ENCODE measurements at places on chromosomes 11 and 22.
A peak's percentile ranks its signal among the peaks of the same experiment; 100 is the strongest.

GRCh38 chr11:134711588-134711987, 299.5 kb upstream of the B3GAT1 start:
- no peaks in the 10 kb centered on the region for H3K36me3 ChIP-seq
- H3K4me3 ChIP-seq, result no peak overlapping the region
- no peaks in the 10 kb centered on the region for H3K4me1 ChIP-seq
- H3K27me3 ChIP-seq, result no peaks in the 10 kb centered on the region
- no peak overlapping the region for H3K27ac ChIP-seq

DNA sequence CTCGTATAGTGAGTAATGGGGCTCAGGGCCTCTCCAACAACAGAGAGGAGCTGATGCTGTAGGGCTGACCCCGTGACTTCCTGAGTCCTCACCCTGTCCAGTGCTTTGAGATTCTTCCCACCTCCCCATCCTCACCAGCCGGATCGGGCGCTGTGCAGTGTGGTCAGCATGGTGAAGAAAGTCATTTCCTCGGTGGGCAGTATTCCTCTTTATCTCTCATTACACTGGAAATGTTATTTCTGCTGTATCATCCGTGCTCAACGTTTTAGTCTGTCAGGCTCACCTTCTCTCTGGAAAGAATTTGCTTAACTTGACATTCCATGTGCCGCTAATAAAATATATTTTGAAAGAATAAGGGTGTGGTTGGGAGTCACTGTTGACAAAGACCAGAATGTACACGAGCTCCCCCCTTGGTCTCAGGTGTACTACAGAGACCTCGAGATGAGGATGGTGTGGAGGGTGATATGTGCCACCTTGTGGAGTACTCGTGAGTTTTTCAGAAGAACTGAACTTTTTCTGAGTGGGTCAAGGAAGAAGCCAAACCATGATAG, 25.7 kb upstream of the SCGB1A1 start:
- H3K4me1 ChIP-seq, result peaks cover 9% of the 10 kb centered on the region
- no peak overlapping the region for H3K27ac ChIP-seq
- DNase-seq, result no peak
- no peaks in the 10 kb centered on the region for H3K27me3 ChIP-seq

DNA sequence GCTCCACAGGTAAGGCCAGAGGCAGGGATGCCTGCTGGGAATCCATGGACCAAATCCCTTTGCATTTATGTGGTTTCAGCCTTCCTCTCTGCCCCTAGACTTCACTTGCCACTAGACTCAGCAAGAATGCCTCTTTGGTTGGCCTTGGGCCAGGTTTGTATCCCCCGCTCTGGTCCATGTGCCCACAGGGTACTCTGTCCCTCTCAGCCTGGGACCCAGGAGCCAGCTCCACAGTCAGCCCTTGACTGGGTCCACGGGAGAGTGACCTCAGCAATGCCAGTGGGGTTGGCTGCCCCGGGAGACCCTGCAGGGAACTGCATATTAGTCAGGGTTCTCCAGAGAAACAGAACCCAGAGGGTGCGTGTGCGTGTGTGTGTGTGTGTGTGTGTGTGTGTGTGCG, 28.3 kb upstream of the LINC01488 start:
- H3K4me3 ChIP-seq, result no peak overlapping the region
- H3K27me3 ChIP-seq, result no peaks in the 10 kb centered on the region
- no peak for DNase-seq
- H3K36me3 ChIP-seq, result no peaks in the 10 kb centered on the region

- H3K36me3 ChIP-seq, result no peaks in the 10 kb centered on the region
- peaks cover 10% of the 10 kb centered on the region for H3K4me1 ChIP-seq
- DNase-seq, result no peak
- no peak overlapping the region for H3K4me3 ChIP-seq
- H3K27ac ChIP-seq, result no peak overlapping the region
- no peaks in the 10 kb centered on the region for H3K27me3 ChIP-seq
Observed at GRCh38 chr22:19888131-19888746, 33.6 kb upstream of the GNB1L start.

GRCh38 chr11:125941619-125942611, 3.9 kb upstream of the VSIG10L2 start:
- no peak overlapping the region for H3K4me3 ChIP-seq
- peak overlapping the region; percentile 21 for H3K27ac ChIP-seq
- DNase-seq, result peak; percentile 81
- H3K27me3 ChIP-seq, result no peaks in the 10 kb centered on the region
- no peaks in the 10 kb centered on the region for H3K36me3 ChIP-seq

GRCh38 chr11:61069427-61069826, 32.9 kb upstream of the CD5 start:
- H3K4me1 ChIP-seq, result no peaks in the 10 kb centered on the region

- no peaks in the 10 kb centered on the region for H3K36me3 ChIP-seq
- no peaks in the 10 kb centered on the region for H3K4me1 ChIP-seq
- H3K4me3 ChIP-seq, result no peak overlapping the region
- H3K27ac ChIP-seq, result no peak overlapping the region
Observed at GRCh38 chr11:47967577-47968525, 12.5 kb upstream of the PTPRJ start.

GRCh38 chr22:22076361-22076760, 93.8 kb upstream of the TOP3B start:
- H3K36me3 ChIP-seq, result no peaks in the 10 kb centered on the region
- peaks cover 8% of the 10 kb centered on the region for H3K27me3 ChIP-seq
- H3K4me3 ChIP-seq, result no peak overlapping the region
- H3K4me1 ChIP-seq, result no peaks in the 10 kb centered on the region
- no peak for DNase-seq
- no peak overlapping the region for H3K27ac ChIP-seq

DNA sequence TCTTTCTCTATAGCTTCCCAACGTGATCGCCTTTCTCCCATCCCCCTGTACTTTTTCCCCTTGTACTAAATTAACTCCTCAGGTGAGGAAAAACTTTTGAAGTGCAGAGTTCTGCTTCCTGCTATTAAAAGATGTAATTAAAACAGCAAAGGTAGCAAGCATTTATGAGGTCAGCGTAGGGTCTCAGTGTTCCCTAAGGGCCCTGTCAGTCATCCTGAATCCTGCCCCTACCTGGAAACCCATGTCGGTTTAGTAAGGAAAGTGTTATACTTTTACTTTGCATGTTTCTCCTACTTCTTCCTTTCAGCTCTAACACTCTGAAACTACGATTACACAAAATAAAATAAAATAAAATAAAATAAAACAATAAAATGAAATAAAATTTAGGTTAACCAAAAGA, 1.3 kb upstream of the HBB start:
- H3K4me3 ChIP-seq, result no peak overlapping the region
- H3K4me1 ChIP-seq, result no peaks in the 10 kb centered on the region
- no peak overlapping the region for H3K27ac ChIP-seq
- DNase-seq, result no peak
- H3K27me3 ChIP-seq, result no peaks in the 10 kb centered on the region
- no peaks in the 10 kb centered on the region for H3K36me3 ChIP-seq

GRCh38 chr11:96159968-96160367, 183.0 kb downstream of the MAML2 start:
- no peak overlapping the region for H3K4me3 ChIP-seq
- no peak overlapping the region for H3K27ac ChIP-seq
- no peaks in the 10 kb centered on the region for H3K36me3 ChIP-seq
- H3K4me1 ChIP-seq, result peaks cover 7% of the 10 kb centered on the region
- H3K27me3 ChIP-seq, result no peaks in the 10 kb centered on the region

DNA sequence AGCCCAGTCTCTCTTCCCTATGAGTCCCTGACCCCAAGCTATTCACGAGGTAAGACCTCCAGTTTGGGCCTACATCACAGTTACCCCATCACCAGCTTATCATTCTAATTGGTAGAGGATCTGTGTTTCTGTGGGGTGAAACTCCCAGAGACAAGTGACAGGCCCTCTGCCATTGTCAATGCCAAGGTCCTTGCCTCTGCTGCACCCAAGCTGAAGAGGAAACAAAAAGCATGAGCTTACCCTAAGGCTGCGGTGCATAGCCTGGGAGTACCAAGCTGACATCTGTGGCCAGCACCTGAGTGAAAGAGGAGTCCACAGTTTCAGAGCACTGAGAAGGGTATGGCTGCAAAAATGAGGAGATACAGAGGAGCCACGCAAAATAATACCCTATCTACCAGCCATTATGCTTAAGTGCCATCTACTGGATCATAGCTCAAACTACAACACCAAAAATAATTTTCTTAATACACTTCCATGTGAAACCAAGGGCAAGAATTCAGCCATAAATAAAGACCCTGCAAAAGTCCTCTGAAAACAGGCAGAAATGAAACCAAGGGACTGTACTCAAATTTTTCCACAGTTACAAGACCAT, 62.3 kb upstream of the ANO5 start:
- no peaks in the 10 kb centered on the region for H3K4me1 ChIP-seq
- H3K27ac ChIP-seq, result no peak overlapping the region
- peak; percentile 40 for DNase-seq
- H3K36me3 ChIP-seq, result no peaks in the 10 kb centered on the region

DNA sequence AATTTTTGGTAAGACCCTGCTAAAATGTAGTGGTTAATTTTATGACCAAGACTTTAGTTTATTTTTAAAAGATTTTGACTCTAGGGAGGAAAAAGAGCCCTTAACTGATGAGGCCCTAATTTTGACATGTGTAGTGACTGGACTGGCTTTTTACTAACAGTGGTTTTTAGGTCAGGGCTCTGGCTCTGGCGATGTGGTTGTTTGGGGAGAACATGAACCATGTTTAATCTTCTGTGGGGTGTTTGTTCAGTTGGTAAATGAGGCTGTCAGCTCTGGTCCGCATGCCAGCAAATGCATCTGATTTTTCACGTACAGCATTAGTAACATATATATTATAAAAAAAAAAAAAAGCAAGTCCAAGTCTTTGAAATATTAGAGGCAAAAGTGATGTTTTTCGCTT, 104.3 kb downstream of the EXT2 start:
- H3K27ac ChIP-seq, result no peak overlapping the region
- H3K36me3 ChIP-seq, result no peaks in the 10 kb centered on the region
- H3K27me3 ChIP-seq, result no peaks in the 10 kb centered on the region
- no peaks in the 10 kb centered on the region for H3K4me1 ChIP-seq
- no peak overlapping the region for H3K4me3 ChIP-seq

- H3K4me3 ChIP-seq, result no peak overlapping the region
- H3K36me3 ChIP-seq, result no peaks in the 10 kb centered on the region
- peak overlapping the region; percentile 54 for H3K27ac ChIP-seq
- H3K4me1 ChIP-seq, result peaks cover 11% of the 10 kb centered on the region
Observed at GRCh38 chr22:30235687-30236170, 10.8 kb downstream of the LIF start.

DNA sequence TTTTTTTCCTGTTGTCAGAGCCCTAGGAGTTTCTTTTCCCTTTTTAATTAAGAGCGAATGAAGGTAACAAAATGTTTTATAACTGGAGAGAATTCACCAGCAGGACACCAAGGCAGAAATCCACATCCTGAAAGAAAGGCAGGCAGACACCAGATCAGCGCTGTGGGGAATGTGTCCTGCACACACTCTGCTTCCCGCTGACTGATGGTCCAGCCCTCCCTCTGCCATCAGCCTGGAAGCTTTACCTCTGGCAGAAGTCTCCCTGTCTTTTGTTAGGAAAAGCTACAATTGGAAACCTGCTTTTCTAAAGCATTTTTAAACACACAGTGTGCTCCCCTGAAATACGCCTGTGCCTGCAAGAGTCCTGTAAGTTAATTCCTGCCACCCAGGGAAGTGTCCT, 638.5 kb downstream of the NTM start:
- peak; percentile 40 for DNase-seq
- H3K27me3 ChIP-seq, result no peaks in the 10 kb centered on the region
- H3K4me3 ChIP-seq, result no peak overlapping the region
- peaks cover 2% of the 10 kb centered on the region for H3K4me1 ChIP-seq

GRCh38 chr11:73386016-73386415, 9.8 kb downstream of the RELT start:
- no peaks in the 10 kb centered on the region for H3K4me1 ChIP-seq
- no peak overlapping the region for H3K4me3 ChIP-seq
- no peaks in the 10 kb centered on the region for H3K27me3 ChIP-seq
- H3K36me3 ChIP-seq, result no peaks in the 10 kb centered on the region
- no peak for DNase-seq
